Neural progenitor cell (in vitro differentiated cells): ENCODE measurements at places on chromosomes 5 and 9.

GRCh38 chr9:18585996-18586395 lies 112.0 kb downstream of the ADAMTSL1 start:
- DNase-seq, result no peak

DNA sequence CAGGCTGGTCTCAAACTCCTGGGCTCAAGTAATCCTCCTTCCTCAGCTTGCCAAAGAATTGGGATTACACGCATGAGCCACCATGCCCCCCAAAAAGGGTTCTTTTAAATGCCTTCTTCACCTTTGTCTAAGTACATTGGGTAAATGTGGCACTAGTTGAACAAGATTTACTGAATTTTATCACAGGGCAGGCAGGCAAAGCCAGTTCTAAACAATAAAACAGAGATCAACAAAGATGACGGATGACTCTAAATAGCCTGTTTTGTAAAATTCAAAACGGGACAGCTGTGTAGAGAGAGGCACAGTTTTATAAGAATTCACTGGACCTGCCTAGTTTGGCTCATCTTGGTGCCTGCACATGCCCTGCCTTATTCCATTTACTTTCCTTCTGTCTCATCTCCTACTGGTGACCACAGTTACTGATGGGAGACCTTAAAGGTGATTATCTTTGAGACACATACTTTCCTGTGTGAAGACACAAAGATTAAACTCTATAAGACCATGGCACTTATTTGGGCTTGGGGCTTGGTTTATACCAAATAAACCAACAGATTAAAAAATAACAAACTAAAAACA lies 149.6 kb upstream of the DMRT1 start:
- DNase-seq, result no peak

DNA sequence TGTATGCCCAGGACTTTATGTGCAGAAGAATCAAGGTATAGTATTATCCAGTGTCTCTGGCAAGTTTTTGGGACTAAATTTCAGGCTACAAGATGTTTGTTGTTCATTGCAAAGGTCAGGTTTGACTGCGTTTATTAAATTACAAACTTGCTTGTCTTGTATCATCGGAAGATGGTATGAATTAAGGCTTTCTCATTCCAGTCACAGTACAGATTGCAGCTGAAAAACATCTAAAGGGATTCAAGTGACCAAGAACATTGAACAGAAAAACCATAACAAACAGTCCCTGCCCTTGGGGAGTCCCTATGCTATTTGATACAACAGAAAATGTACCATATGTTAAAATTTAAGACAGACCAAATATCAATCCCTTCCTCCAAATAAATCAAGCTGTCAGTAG lies 244.7 kb upstream of the TNC start:
- no peak for DNase-seq

- DNase-seq, result no peak
These were observed 446.4 kb upstream of the PTGER4 start for GRCh38 chr5:40233268-40233667.

- DNase-seq, result no peak
These were observed 14.2 kb downstream of the IL4 start for GRCh38 chr5:132687995-132688394.

GRCh38 chr5:138610918-138611677 lies 35.9 kb upstream of the HSPA9 start:
- peak; percentile 69 for DNase-seq

DNA sequence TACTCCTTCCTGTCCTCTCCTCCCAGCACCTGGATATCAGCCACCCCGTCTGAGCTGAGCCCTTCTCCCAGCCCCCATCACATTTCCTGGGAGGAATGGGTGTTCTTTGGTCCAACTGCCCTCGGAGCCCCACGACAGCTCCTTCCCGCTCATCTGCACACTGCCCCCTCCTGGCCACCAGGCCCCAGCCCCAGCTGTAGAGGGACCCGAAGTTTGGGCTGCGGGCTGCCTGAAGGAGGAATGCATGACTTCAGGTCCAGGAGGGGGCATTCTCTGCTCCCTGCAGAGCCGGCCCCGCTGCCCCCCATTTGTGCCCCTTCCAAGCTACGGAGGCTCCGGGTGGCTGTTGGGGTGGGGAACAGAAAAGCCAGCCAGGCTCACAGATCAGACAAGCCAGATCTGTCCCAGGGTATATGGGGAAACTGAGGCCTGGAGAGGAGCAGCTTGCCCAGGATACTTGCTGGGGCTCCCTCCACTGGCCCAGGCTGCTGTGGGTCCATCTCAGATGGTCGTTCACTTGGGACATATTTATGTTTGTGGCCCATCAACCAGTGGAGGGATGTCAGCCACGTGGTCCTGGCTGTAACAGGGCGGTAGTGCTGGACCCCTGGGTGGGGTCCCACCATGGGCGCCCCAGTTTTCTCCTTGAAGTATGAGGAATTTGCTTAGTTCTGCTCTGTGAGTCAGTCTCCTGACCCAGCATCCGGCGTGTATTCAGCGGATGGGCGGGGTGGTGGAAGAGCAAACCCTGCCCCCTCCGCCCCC lies 33.1 kb downstream of the DAB2IP start:
- DNase-seq, result peak; percentile 73

- DNase-seq, result no peak
These were observed 398.8 kb downstream of the ENC1 start for GRCh38 chr5:74241751-74242140.
